Stimulated activated naive CD4-positive, alpha-beta T cell (primary cell): ENCODE measurements at places on chromosomes 6 and 20.

- no peak for DNase-seq
Observed at GRCh38 chr6:113359155-113360140, 497.7 kb upstream of the MARCKS start.

GRCh38 chr20:2902291-2902690 lies 29.0 kb downstream of the PTPRA start:
- DNase-seq, result no peak

DNA sequence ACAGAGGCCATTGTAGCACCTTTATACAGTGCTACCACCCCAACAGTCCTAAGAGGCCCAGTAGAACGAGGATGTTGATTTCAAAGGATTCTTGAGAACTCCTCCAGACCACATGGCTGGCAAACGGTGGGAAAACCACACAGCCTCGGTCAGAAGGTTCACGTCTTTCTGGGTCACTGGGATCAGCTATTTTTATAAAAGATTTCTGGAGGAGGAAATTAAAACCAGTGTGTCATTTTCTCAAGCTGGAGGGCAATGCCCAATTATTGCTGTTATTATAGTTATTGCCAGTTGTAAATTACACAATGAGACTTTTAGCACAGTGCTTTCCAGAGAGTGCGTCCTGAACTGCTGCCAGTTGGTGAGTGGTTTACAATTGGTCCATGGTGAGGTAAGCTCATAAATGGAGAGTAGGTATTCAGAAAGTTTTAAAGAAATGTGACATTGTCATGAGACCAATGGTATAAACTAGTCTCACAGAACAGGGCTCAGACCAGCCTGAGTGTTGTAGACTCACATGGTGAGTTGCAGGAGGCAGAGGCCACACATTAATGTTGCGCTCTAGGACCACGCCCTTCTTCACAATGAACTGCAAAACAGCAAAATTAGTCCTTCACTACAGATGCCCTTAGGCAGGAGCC lies 8.4 kb upstream of the PPP1R14C start:
- no peak for DNase-seq

DNA sequence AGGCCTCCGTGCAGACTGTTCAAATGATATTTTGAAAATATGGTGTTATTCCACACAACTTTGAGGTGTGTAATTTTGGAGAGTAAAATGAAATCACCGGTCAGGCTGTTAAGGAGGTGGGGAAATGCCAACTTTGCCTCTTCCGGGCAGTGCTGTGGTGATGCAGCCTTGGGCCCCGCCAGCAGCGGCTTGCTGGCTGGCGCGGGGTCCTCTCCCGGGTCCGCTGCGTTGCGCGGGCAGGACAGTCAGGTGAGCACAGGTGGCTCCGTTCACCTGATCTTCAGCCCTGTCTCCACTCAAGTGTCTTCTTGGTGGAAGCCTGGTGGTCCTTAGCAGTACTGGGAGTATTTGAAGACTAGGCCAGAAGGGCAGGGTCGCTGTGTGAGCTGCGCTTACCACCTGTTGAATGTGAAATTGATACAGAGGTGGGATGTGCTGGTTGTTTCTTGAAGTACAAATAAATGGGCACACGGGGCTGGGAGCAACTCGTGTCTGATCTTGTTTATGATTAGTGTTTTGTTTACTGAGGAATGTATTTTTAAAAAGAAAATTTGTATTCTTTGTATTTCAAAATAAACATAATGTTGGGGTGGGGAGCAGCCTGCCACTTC lies 184.2 kb downstream of the ARID1B start:
- DNase-seq, result no peak

- no peak for DNase-seq
Observed at GRCh38 chr20:19274412-19275015, 62.1 kb downstream of the SLC24A3 start.

DNA sequence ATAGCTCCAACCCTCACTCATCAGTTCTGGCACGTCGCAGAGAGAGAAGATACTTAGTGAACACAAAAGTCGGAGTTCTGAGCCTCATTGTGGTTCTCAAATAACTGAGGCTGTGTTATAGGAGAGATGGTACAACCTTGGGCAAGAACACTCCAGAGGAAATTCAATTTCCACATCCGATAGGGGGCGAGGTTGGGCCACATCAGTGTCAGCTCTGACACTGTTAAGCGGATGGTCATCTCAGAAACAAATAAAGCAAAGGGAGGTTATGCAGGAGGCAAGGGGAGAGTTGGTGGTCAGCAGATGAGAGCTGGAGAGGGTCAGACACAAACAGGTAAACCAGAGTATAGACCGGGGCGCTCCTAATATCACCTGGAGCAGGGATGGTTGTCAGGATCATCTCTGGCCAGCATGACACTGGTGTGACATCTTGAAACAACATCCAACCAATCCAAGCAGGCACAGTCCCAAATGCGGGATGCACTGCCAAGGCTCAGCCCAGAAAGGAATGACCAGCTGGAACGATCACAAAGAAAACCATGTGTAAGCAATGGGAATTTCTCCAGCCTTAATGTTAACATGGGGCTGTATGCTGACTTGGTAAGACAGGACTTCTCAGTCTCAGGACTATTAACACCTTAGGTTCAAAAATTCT lies 331.8 kb downstream of the HACE1 start:
- no peak for DNase-seq

DNA sequence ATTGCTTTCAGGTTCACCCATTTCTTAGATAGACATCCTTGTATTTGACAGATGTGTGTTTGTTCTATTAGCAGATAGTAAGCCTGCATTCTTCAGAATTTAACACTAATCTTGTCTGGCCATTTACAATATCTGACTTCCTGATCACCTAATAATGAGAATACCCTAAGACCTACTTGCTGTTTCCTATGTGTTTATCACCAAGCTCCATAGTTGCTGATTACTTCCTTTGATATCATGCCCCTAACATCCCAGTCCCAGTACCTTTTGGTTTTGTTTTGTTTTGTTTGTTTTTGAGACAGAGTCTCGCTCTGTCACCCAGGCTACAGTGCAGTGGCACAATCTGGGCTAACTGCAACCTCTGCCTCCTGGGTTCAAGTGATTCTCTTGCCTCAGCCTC lies 143.6 kb upstream of the DST start:
- no peak for DNase-seq

GRCh38 chr6:31711233-31711632 lies 3.9 kb upstream of the LY6G6D start:
- no peak for DNase-seq

DNA sequence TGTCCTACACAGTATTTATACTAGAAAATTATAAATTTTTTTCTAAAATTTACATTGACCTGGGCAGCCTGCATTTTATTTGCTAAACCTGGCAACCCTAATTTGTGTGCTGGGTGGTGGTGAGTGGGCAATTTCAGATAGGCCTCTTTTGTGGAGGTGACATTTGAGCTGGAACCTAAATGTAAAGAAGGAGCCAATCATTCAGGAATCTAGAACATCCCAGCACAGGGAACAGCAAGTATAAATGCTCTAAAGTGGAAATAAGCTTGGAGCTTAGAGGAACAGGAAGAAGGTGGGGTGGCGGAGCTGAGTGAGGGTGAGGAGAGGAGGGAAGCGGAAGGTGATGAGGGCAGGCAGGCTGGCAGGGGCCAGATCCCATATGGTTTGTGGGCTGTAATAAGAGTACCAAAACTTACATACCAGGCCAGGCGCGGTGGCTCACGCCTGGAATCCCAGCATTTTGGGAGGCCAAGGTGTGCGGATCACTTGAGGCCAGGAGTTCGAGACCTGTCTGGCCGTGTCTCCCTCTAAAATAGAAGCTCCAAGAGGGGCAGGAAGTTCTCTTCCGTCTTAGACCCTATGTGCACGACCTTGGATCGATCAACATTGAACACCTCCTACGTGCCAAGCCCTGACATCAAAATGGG lies 549 bp upstream of the CSE1L start:
- DNase-seq, result no peak

DNA sequence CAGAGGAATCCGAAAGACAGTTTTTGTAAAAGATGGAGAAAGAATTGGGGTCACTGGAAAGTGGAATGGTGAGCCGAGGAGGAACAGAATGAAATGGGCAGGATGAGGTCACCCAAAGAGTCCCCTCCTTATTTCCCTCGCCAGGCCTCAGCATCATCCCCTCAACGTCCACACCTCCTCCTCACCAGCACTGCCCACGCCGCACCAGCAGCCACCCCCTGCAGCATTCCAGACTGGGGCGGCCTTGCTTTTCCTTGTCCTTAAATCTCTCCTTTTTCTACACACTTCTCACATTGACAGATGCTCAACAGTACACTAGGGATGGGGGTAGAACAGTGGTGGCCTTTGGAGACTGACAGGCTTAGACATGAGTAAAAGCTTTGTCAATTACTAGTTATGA lies 363.1 kb upstream of the NOX3 start:
- no peak for DNase-seq

- no peak for DNase-seq
Observed at GRCh38 chr6:142271476-142271875, 30.3 kb upstream of the ADGRG6 start.

DNA sequence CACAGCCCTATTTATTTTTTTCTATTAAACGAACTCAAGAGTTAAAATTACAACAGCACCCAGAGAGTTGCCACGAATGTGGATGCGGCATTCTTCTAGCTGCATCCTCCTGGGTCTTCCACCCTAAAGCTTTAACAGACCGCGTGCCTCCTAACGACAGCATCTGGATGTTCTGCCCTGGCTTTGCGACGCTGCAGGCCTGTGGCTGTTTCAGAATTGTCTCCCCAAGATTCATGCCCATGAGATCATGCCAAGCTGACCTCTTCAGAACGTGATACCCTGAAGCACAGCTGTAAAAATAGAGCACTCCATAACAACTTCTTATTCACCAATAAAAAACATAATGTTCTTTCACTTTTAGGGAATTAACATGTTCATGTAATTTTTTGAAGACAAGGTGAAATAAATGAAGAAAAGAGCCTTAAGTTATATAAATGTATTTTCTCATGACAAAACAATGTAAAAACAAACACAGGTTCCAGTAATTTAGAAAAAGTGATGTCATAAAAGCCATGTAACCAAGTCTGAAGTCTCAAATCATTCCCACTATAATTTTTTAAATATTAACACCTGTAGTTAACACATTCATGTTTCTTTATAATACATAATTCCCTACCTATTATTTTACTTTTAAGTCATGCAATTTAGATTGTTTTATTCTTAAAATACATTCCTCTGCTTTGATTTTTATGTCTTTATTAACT lies 26.5 kb downstream of the HIVEP2 start:
- DNase-seq, result no peak

DNA sequence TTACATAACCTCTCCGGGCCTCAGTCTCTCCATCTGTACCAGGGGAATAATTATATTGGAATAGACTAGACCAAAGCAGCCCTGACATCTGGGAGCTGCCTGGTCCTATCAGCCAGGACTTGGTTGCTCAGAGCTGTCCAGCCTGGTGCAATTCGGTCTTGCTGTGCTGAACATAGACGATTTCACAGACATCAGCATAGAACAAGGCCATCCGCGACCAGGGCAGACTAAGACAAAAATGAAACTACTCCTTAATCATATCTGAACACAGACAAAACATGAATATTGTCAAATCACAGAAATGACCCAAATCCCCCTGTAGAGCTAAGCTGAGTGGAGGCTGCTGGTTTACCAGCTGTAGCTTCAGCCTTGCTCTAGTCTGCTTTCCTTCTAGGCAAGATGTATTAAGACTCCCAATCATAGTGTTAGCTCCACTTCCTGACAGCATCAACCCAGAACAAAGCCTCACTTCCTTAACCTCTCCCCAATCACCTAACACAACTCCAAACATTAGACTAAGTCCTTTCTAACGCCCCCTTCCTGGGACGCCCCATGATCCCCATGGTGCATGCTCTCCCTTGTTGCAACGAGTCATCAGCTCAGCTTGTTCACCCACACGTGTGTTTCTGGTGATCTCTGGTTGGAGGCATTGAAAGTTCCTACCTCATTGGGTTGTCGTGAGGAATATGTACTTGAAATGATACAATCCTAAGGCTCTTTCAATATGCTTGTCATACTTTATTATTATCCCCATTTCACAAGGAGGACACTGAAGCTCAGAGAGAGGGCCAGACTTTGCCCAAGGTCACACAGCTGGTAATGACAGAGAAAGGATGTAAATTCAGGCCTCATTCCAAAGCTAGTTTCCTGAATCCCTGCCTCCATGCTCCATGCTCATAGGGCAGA lies 3.5 kb upstream of the MAPK13 start:
- DNase-seq, result no peak

- DNase-seq, result no peak
Observed at GRCh38 chr6:39143238-39143930, 28.4 kb upstream of the SAYSD1 start.

DNA sequence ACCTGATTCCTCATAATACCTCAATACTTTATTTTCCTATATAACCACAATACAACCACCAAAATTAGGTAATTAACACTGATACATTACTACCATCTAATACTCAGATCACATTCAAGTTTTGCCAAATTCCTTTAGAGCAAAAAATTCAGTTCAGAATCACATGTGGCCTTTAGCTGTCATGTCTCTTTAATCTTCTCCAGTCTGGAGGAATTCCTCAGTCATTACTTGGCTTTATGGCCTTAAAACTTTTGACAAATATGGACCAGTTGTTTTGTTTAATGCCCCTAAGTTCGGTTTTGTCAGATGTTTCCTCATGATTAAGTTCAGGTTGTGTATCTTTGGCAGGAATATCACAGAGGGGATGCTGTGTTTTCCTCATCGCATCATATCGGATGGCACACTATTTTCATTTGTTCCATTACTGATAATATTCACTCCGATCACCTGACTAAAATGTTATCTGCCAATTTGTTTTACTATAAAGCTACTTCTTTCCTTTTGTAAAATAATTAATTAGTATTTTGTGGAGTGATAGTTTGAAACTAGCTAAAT lies 51.2 kb upstream of the AKIRIN2 start:
- DNase-seq, result no peak

DNA sequence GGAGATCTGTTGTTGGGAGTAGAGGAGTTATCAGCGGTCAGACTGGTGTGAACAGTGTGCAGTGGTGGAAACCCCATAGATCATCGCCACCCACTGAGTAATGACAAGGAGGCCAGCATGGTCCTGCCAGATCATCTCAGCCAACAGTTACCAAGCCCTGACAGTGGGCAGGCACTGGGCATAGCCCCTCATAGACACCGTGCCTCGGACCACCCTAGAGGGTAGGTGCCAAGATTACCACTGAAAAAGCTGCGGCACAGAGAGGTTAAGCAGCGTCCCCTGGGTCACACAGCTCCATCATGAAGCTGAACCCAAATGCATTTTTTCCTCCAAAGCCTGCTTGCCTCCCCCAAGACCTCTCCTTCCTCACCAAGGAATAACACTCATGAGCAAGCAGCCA lies 21.5 kb upstream of the BMP7 start:
- no peak for DNase-seq

GRCh38 chr6:79438030-79438429 lies 99.2 kb downstream of the LCA5 start:
- DNase-seq, result no peak

- DNase-seq, result no peak
Observed at GRCh38 chr6:43923376-43924221, 153.6 kb downstream of the VEGFA start.

- DNase-seq, result no peak
Observed at GRCh38 chr6:30935018-30935417, 3.0 kb upstream of the SFTA2 start.

- no peak for DNase-seq
Observed at GRCh38 chr6:133407320-133408100, 166.4 kb downstream of the EYA4 start.

- peak; percentile 36 for DNase-seq
Observed at GRCh38 chr6:108914235-108915022, 66.2 kb downstream of the ARMC2 start.

- DNase-seq, result no peak
Observed at GRCh38 chr6:48289841-48290240, 178.8 kb upstream of the PTCHD4 start.
